Amniotic stem cell (primary cell): ENCODE measurements at places on chromosomes 1 and 21.

GRCh38 chr1:150621497-150622302 is 7.7 kb downstream of the ENSA start:
- peak; percentile 32 for DNase-seq

- DNase-seq, result no peak
These were observed 7.6 kb upstream of the HHAT start for GRCh38 chr1:210321131-210321530.

GRCh38 chr21:30234643-30235042 is 18.7 kb upstream of the CLDN8 start:
- DNase-seq, result no peak

DNA sequence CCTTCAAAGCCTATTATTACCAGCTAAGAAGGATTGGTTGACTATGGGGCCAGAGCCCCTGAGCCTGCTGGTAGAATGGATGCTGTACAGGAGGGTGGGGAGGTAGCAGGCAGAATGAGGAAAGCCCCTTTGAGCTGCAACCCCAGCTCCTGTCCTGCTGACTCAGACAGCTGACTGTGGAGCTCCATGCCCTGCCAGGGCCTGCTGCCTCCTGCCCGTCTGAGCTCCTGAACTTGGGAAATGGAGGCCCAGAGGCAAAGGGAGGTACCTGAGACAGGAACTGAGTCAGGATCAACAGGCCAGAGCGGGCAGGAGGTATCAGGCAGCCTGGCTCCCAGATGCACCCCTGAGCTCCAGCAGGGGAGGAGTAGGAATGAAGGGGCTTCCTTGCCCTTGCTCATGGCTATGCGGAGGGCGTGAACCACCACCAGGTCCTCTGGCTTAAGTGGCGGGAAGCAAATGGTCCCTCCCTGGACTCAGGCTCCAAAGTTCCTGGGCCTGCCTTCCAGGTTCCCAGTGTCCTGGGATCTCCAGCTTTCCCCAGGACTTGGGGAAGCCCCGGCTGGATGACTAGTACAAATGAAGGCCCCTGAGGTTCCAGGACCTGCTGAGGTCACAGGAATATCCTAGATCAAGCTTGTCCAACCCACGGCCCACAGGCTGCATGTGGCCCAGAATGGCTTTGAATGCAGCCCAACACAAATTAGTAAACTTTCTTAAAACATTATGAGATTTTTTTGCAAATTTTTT is 3.9 kb upstream of the SFN start:
- no peak for DNase-seq

GRCh38 chr1:173162601-173163000 is 44.5 kb downstream of the TNFSF4 start:
- no peak for DNase-seq

GRCh38 chr1:39094685-39095084 is 68.5 kb downstream of the NDUFS5 start:
- DNase-seq, result no peak

DNA sequence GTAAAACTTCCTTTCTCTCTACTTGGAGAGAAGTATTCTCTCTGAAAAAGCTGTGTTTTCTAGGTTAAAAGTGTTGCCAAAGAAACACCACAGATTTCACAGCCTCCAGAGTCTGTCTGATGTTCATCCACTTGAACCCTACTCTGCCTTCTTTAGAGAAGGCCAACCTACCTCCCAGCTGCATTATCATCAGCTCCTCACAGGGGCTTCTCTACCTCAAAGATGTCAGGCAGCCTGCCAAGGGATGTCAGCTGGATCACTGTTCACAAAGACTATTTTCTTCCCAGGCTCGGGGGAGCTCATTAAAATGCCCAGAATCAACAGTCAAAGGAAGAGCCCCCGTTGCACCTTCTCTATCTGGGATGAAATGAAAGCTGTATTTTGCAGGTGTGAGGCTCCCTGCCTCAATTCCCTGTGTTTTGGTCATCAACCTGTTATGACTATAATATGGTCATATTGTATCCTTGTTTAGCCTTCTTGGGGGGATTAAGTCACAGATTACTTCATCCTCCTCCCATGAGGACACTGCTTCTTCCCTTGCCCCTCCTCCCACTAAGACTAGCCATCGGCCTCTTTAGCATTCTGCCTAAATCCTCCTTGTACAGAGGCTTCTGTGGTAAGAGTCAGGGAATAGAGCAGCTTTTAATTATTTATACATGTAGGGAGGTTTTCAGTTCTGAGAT is 25.7 kb downstream of the ANGPTL7 start:
- no peak for DNase-seq

DNA sequence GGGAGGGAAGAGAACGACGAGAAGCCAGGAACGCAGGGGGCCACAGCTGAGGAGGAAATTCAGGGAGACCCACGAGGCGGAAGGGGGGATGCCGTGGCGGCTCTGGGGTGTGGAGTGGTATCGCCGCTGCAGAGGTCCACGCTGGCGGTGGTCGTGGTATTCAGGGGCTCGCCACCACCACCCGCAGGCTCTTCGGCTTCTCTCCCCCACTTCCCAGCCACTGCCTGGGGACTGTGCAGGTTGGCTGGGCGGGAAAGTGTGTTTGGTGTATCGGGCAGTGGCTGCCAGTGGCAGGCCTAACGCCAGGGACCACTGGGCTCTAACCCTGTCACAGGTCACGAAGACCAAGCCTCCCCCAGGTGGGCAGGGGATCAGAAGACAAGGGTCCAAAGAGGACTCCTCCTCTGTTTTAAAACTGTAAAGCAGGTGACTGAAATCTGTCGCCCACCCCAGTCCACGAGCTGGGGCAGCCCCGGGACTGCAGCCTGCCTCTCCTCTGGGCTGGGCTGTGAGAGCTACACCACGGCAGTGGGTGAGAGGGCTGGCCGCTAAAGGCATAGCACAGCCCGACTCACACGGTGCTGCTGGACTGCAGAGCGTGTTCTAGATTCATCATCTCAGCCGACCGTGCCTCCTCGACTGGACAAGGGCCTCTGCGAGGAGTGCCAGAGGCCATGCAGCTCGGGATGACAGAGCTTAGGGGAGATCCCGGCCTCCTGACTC is 30.9 kb downstream of the SLC66A1 start:
- DNase-seq, result no peak

GRCh38 chr21:39218082-39218409 is 34.8 kb upstream of the PSMG1 start:
- no peak for DNase-seq

- DNase-seq, result no peak
These were observed 81.2 kb downstream of the EPHB2 start for GRCh38 chr1:22791831-22792347.

DNA sequence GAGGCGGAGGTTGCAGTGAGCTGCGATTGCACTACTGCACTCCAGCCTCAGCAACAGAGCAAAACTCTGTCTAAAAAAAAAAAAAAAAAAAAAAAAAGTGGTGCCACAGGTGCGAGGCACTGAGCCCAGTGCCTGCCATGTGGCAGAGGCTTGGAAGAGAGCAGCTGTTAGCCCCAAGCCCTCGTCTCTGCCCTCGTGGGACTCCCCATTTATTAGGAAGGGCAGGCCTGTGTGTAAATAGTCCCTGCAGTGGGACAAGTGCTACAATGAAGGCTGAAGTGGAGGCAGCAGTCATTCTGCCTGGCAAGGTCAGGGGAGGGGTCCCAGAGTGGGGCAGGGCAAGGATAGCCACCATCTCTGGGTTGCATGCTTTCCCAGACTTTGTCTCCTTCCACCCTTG is 6.5 kb downstream of the RPS6KA1 start:
- no peak for DNase-seq

DNA sequence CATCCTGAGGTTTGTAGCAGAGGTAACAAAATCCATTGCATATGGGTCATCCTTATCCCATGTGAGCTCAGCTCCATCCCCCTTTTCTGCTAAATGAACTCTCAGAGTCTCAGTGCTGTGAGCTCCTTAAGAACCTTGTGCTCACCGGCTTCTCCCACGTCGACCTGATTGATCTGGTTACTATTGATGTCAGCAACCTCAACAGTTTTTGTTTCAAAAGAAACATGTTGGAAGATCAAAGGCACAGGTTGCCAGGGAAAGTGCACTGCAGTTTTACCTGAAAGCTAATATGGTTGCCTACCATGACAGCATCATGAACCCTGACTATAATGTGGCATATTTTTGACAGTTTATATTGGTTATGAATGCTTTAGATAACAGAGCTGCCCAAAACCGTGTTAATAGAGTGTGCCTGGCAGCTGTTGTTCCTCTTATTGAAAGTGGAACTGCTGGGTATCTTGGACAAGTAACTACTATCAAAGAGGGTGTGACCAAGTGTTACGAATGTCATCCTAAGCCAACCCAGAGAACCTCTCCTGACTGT is 131.4 kb downstream of the HS2ST1 start:
- no peak for DNase-seq

DNA sequence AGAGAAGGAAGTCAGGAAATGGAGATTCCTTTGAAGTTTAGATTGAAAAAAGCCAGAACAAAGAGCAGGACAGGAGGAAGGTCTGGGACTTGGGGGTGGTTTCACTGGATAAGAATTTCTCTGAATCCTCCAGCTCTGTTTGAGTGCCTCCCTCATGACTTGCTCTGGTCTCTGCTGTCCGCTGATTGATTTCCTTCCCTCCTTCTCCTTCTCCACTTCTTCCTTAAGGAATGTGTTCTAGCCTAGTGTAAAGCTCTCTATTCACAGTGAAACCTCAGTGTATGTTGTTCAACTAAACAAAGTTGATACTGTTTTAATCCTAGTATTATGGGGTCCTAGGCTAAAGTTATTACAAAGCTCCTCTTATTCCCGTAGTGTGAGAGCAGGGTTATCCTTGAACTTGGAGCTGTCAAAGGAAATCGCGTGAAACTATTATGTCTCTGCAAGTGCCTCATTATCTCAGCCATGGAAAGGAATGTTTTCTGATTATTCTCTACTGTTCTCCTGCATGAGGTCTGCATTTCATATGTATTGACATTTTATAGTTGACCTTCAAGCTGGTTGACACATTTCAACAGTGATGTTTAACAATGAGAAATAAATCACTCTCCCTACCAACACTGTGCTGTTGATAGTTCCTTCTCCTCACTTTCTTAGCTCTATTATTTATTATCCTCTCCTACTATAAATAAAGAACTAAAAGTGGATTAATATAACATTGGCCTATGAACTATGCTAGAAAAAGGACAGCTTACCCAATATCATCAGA is 82.7 kb upstream of the KCTD3 start:
- no peak for DNase-seq

DNA sequence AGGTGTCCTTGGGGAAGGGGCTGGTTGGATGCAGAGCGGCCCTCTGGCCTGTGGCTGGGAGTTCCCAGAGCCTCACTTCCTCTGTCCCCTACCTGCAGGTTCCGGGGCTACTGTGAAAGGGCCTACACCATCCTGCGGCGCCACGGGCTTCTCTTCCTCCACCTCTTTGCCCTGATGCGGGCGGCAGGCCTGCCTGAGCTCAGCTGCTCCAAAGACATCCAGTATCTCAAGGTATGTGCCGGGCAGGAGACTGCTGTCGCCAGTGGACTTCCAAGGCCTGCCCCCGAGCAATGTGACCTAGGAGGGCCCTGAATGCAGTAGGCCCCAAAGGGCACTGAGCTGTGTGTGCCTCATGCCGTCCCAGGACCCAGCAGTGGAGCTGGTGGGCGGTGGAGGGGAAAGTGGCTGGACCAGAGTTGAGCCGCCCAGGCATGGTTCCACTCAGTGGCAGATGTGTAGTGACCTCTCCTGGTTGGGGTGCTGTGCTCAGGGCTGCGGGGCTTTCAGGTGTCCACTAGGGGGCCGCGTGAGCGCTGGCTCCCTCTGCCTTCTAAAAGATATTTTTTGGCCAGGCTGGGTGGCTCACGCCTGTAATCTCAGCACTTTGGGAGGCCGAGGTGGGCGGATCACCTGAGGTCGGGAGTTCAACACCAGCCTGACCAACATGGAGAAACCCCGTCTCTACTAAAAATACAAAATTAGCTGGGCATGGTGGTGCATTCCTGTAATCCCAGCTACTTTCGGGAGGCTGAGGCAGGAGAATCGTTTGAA is 73.4 kb downstream of the PIK3CD start:
- no peak for DNase-seq

DNA sequence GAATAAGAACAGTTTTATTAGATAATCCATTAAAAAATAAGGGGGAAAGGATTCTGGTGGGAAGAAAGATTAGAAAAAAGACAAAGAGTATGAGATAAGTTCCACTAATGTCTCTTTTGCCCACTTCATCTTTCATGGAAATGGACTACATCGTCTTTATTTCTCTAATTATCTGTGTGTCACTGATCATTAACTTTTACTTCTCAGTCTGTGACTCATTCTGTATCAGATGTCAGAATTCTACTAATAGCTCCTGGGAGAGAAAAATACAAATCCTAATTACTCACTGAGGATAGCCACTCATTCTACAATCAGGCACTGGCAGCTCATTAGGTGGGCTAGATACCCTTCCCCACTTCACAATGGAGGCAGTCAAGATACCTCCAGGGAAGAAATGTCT is 41.7 kb downstream of the ILDR2 start:
- no peak for DNase-seq
